ENCODE measurements at places on chromosomes 5 and 9.

DNA sequence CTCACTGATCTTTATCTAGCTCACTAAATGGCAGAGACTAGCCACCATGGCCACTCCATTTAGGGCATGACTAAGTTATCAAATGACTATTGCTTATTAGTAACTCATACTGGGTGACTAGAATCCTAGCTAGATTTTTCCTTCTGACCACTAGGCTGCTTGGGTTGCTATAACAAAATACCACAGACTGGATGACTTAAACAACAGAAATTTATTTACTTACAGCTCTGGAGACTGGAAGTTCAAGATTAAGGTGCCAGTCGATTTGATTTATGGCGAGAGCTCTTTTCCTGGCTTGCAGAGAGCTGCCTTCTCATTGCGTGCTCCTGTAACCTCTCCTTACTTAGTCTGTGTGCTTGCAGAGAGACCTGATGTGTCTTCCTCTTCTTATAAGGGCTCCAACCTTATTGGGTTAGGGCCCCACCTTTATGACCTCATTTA is 55.0 kb upstream of the APC start:
- DNase-seq: no peak

DNA sequence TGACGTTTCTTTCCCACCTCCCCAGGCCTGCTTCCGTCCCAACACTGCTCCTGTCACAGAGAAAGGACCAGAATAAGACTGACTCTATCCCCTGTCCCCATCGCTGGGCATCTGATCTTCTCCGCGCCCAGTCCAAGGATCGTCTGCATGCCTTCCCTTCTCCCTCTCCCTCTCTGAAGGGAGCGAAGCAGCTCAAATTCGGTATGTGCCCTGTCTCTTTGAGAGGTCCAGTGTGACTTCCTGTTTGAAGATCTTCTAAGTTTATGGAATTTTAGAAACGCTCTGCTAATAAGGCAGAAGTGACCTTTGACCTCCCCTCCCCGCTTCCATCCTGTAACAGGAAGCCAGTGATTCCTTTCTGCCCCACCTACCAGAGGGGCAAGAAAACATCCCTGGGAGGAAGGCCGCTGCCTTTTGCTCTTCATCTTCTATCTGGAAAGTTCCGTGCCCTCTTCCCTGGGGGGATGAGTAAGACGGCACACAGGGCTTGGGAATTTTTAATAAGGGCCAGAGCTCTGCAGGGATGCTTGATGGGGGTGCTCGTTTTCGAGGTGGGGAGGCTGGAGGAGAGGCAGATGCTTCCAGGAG is 40.7 kb upstream of the RNU6ATAC start:
- DNase-seq: no peak

DNA sequence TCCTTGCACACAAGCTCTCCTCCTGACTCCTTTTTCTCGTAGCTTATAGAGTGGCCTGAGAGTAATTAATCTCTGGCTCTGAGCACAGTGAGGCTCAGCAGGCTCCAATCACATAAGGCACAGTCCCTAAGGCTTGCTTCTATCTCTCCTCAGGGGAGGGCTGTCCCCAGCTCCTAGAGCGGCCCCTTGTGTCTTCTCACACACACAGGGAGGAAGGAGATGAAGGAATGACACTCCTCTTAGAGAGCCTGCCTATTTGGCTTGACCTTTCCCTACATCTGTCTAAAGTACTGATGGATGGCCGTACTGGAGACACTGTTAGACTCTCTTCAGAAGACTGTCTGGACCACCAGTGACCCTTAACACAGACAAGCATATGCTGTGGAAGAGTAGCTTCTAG is 12.9 kb downstream of the TAS2R1 start:
- no peak for DNase-seq

- DNase-seq: no peak
Observed at GRCh38 chr9:96169901-96170300, 132.1 kb downstream of the HSD17B3 start.

DNA sequence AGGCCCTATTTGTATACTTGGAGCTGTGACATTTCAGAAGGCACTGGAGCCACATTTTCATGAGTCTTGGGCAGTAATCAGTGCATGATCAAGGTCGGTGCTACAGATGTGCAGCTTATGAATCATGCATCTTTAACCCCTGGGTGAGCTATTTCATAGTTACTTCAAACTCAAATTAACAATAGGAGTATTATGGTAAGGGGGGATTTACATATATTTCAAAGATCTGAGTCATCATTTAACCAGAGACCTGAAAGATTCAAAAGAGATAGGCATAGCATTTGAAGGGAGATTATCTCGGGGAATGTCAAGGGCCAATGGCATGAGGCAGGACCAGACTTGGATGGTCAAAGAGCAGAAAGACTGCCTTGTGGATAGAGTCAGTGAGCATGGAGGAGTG is 169.0 kb upstream of the GRIN3A start:
- DNase-seq: no peak

DNA sequence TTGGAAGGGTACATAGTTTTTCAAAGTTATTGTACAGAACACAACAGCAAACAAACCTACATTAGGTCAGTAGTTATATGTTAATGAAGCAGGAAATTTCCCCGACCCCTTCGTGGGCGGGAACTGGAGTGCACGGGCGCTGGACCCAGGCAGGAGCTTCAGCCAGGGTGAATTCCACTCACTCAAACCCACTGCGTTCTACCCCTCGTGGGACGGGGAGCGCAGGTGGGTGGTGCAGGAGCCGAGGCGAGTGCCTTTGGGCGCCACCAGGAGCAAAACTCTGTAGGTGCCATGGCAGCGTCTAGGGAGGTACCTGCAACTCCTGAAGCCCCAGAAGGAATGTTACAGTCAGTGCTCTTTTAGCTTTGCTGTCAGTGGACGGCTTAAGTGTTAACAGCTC is 29.6 kb upstream of the ERAP1 start:
- no peak for DNase-seq

- DNase-seq: no peak
Observed at GRCh38 chr5:158066076-158066475, 207.1 kb upstream of the CLINT1 start.

DNA sequence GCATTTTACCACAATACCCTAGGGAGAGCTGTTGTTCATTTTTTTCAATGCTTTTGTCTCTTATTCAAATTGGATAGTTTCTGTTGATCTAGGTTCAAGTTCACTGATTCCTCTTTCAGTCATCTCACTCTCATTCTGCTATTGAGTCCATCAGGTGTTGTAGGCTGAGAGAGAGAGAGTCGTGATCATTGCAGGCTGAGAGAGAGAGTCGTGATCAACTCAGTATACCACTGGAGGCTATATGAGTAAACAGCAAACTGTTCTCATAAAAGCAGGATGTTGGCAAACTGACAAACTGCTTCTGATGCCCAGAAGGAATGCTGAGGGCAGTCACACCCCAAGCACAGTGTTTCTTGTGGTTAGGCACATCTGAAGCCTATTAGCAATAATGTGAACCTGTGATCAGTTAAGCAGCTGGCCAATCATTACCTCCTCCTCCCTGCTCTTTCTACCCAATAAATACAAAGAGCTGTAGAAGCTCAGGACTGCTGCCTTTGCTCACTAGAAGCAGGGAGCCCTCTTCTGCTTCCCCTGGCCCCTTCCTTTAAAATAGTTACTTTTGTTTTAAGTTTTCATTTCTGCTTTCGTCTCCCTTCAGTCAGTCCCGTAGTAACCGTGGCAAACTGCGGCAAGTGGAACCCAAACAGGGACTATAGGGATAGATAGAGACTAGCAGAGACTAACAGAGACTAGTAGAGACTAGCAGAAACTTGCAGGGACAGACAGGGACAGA is 476.1 kb upstream of the ACO1 start:
- no peak for DNase-seq

- no peak for DNase-seq
Observed at GRCh38 chr5:107376546-107377276, 294.0 kb downstream of the EFNA5 start.

DNA sequence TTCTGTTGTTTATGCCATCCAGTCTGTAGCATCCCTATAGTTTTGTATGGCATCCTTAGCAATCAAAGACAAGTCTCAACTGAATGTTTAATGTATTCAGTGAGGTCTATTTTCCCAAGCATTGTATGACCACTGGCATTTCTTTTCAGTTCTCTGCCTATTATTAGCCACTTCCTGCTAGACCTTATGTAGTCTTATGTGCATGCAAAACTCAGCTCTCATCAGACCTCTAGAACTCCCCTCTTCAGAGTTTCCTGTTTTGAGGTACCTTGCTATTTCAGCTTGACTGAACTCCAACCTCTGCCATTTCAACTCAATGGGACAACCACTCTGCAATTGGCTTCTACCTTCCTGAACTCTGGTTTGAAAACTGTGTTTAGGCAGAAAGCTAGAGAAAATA is 113.2 kb downstream of the SLC25A46 start:
- DNase-seq: no peak

DNA sequence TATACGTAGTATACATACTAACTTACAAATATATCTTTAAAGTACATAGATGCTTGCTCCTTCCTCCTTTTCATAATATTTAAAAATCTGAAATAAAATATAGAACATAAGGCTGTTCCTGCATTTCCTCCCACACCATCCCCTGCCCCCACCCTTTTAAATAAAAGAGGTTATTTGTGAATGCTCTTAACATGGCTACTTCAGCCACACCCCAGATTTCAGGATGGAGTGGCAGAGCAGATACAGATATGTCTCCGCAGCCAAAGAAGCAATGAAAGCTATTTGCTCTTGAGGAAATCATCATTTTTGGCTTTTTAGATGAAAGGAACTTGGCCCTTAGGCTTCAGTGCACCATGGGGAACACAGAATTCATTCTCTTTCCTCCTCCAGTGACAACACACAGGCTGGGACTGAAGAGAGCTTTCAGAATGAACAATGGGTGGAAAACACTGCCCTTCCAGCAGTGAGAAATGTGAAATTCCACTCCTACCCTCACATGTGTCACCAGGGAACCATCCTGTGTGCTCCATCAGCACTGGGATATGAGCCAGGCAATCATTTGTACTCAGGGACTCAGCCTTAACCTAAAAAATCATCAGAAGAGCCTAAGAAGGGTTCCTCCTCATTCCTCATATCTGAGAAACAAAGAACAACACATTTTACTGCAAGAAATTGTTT is 134.3 kb downstream of the PPP2R2B start:
- DNase-seq: no peak

GRCh38 chr5:168315416-168316138 is 24.1 kb downstream of the WWC1 start:
- no peak for DNase-seq

DNA sequence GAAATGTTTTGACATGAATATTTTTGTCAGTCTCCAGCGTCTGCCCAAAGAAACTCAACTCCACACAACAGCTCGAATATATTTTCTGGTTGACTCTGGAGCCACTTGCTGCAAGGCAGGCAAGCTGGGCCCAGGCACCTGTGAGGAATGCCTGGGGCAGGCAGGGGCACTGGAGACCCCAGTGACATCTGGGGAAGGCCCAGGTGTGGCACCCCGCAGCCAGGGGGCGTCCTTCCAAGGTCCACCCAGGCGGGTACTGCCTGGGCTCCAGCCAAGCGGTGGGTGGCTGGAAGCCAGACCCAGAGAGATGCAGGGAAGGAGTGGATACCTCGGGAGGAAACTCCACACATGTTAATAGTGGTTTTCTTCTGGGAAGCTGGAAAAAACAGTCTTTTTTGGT is 125.9 kb downstream of the PHF2 start:
- DNase-seq: no peak

DNA sequence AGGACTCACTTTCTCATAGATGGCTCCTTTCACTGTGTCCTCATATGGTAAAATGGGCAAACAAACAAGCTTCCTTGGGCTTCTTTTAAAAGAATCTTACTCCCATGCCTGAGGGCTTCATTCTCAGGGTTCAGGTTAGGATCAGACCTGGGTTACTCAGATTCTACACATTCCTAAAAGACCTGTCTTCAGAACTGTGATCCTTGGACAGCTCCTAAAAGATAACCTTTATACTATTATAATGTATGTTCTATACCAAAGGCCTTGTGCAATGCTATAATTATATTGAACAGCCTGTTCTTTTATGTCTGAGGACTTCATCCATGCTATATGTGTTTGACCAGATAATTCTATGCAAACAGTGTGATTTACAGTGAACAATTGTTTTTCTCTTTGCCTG is 264.4 kb upstream of the CDH10 start:
- no peak for DNase-seq

GRCh38 chr5:81226949-81227348 is 6.2 kb upstream of the CKMT2 start:
- no peak for DNase-seq

- no peak for DNase-seq
Observed at GRCh38 chr5:62284946-62285891, 20.8 kb upstream of the KIF2A start.

GRCh38 chr9:89339807-89340206 is 21.5 kb downstream of the SECISBP2 start:
- DNase-seq: no peak

DNA sequence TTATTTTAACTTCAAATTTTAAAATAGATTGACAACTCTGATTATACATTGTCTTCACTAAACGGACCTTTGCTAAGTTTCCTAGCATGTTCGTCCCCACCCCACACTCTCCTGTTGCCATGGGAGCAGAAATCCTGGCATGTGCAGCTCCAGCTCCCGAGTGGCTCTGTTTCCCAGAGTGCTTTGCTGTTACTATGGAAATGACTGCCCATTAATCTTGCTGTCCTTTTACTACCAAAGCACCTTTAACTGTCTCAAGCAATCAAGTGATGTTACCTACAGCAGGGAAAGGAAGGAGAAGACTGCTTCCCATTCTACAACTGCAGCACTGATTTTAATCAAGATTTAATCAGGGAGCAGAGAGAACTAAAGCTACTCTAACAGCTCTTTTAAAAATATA is 212.0 kb upstream of the KIF2A start:
- DNase-seq: no peak

GRCh38 chr5:139186261-139186660 is 11.9 kb downstream of the SIL1 start:
- no peak for DNase-seq

- no peak for DNase-seq
Observed at GRCh38 chr5:126448720-126449119, 25.5 kb downstream of the GRAMD2B start.

GRCh38 chr9:128116104-128117083 is 11.1 kb downstream of the PTGES2 start:
- no peak for DNase-seq

DNA sequence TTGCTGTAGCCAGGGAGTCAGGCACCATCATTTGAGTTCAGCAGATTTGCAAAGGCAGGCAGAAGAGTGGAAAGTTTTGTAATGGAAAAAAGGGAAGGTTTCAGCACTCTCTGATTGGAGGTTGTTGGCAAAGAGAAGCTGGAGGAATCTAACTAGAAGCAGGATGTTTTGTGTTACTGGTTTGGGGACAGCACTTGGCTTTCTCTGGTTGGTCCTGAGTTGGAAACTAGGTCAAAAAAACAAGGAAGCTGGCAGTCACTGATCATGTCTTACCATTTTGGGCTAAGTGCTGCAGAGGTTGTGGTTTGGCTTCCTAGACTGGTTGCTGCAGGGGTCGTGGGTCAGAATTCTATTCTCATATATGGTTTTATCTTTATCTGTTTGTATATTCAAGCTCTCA is 189.8 kb downstream of the DRD1 start:
- DNase-seq: no peak

Data from CD8-positive, alpha-beta T cell (primary cell).